ENCODE measurements at places on chromosomes 13 and 19.

- DNase-seq: no peak
Measured at GRCh38 chr19:30774252-30774766, 402.1 kb downstream of the ZNF536 start.

DNA sequence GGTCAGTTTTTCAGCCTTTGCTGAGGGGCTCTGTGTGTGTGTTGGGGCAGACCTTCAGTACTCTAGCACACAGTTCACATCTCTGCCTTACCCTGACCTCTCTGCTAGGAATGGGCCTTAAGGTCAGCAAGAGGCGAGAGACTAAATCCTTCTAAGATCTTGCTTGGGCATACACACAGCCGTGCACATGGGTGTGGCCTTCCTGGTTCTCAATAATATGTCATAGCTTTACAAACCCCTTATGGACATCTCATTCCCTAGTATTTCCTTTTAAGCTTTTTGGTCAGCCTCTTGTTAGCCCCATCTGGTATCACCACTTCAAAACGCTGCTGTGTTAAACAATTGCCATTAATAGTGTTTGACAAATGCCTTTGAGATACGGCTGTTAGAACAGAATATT, 69.4 kb upstream of the SPATA13 start:
- no peak for DNase-seq

DNA sequence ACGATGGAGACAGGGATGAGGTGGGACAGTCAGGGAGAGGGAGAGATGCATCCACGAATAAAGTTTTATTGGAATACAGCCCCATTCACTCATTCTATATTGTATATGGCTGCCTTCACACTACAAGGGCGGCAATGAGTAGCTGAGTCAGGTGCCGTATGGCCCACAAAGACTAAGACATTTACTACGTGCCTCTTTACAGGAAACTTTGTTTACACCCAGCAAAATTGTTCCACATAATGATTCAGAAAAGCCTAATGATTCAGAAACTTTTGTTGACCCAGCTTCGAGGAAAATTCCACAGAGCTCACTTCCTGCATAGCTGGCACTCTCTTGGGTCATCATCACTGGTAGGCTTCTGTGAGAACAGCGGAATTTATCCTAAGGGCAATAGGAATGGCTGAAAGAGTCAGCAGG, 87.3 kb upstream of the PEG3 start:
- no peak for DNase-seq

GRCh38 chr13:110500341-110500740, 61.2 kb downstream of the RAB20 start:
- DNase-seq: no peak

DNA sequence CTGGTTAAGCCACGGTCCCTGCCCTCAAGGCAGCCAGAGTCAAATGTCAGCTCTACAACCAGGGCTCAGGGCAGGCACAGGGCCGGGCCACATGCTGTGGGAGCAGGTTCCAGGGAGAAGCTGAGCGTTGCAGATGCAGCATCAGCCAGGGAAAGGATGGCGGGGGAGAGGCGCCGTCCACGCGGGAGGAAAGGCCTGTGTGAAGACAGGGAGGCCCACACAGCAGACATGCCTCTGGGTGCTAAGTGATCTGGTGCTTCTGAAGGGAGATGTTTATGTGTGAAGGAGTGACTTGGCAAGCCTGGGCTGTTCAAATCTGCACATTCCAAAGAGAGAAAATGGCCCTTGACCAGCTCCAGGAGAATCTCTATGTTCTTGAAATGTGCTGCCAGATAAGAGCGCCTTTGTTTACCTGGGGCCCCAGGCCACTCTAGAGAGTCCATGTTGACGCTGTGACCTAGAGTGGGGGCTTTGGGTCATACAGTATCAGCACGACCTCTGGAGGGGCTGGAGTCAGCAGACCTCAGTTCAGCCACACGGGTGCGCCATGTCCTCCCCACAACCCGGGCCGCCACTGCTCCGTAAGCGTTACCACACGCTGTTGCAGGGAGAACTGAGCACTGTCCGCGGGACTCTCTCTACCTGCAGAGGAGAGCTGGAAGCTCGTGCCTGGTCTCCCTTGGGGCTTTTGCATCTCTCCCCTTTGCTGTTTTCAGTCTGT, 15.9 kb upstream of the ATF5 start:
- no peak for DNase-seq

DNA sequence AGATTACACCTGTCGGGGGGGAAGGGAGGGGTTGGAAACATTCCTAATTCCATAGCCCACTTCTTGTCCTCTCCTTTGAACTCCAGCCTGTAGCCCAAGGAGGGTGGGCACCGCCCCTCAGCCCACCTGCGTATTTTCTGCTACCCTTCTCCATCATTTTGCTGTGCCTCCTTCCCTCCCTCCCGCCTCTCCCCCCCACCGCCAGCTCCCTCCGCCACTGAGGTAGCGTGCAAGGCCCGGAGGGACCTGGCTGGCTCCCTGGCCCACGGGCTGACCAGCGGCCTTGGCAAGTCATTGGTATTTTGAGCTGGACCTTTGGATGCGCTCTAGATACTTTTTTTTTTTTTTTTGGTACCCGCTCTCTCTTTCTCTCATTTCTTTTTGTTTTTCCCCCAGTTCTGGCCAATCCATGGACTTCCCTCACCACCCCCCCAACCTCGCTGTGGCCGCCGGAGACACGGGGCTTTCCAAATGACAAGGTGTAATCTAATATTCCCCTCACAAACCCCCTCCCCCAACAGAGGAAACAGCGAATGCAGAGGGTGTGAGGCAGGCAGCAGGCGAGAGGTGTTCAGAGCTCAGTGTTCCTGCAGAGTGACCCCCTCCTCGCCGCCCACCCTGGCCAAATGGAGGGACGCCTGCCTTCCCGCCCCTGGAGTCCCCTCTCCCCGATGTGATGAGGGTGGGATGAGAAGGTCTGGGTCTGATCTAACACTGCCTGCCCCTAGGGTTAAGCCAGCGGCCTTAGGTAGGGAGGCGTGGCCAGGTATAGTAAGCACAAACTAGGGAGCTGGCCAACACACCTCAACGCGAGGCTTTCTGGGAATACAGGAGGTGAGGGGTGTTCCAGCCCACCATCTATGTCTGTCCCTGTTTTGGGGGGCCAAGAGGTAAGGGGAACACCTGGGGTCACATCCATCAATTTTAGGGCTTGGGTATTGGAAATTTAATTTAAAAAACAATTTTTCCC, 89.2 kb downstream of the PTPRS start:
- DNase-seq: no peak

DNA sequence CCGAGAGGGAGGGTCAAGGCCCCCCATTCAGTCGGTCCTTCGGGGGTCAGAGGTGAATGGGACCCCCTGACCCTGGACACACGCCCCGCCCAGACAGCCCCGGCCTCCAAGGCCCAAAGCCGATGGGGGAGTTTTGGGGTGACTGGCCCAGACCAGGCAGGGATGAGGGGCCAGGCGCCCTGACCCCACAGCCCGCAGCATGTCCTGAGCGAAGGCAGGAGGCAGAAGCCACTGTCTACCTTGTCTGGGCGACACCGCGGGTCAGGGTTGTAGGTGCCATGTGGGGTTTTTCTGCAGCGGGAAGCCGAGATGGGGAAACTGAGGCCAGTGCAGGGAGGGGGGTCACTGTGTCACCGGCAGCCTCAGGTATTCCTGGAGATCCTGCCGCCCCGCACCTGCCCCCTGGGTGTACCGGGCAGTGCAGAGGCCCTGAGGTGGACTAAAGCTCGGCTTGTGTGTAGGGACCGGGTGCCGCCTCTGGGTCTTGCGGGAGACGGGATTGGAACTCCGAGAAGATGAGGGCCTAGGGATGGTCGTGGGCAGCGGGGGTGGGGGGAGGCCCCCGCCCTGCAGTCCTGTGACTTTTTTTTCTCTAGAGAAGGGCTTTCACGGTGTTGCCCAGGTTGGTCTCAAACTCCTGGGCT, 8.5 kb downstream of the ARID3A start:
- DNase-seq: no peak

- DNase-seq: no peak
Measured at GRCh38 chr13:43180837-43181236, 157.5 kb downstream of the DNAJC15 start.

GRCh38 chr13:46329624-46330023, 57.4 kb downstream of the RUBCNL start:
- no peak for DNase-seq

- no peak for DNase-seq
Measured at GRCh38 chr19:29176981-29177754, 35.8 kb downstream of the UQCRFS1 start.

GRCh38 chr19:55189403-55189835, 9.3 kb upstream of the SYT5 start:
- no peak for DNase-seq

GRCh38 chr19:31459430-31459829, 110.2 kb upstream of the TSHZ3 start:
- DNase-seq: no peak

GRCh38 chr13:111397202-111397880, 76.9 kb downstream of the TEX29 start:
- DNase-seq: no peak

- no peak for DNase-seq
Measured at GRCh38 chr13:81487151-81487550, 1146.2 kb upstream of the SPRY2 start.

GRCh38 chr13:52158629-52159158, 703 bp downstream of the NEK3 start:
- DNase-seq: no peak

Data from tibial nerve (tissue), 4 donors.